ENCODE measurements at places on chromosomes 12 and 14.

DNA sequence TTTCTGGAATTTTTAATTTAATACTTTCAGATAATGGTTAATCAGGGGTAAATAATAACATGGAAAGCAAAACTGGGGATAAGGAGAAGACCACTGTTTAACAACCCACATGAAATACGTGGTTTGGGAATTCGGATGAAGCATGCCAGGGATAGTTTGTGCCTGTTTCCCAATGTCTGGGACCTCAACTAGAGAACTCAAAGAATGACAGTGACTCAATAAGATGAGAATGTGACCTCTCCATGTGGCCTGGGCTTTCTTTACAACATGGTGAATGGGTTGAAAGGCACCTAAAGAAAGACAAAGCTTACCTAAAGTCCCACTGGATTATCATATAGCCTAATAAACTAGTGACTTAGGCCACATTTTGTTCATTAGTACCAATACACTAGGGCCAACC lies 460.3 kb upstream of the LRFN5 start:
- H3K4me3 ChIP-seq, result no peak overlapping the region
- H3K4me1 ChIP-seq, result no peaks in the 10 kb centered on the region
- peak; percentile 88 for DNase-seq
- no peaks in the 10 kb centered on the region for H3K36me3 ChIP-seq
- no peak overlapping the region for H3K27ac ChIP-seq

DNA sequence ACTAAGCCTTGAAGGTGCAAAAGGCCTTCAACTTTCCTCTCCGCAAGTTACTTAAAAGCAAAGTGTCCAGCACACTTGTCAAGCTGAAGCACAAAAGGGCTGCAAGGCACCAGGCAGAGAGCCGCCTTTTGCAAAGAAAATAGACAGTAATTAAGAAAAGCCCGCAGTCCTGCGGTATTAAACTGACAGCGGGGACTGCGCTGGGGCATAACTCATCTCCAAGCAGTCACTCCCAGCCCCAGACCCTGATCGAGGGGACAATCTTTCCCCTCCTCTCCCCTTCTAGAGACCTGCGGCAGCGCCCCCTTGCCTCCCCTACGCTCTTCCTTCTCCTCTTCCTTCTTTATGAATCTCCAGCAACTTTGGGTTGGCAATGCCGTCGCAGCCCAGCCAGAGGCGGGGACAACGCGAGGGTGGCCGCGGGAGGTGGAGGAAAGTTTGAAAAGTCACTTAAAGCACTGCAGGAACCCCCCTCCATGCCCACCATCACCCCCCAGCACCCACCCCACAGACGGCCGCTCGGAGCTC lies 200.9 kb upstream of the CAND1 start:
- H3K4me1 ChIP-seq, result peaks cover 11% of the 10 kb centered on the region
- no peaks in the 10 kb centered on the region for H3K36me3 ChIP-seq
- H3K27me3 ChIP-seq, result no peaks in the 10 kb centered on the region
- peak overlapping the region; percentile 87 for H3K4me3 ChIP-seq

- peaks cover 11% of the 10 kb centered on the region for H3K4me1 ChIP-seq
- DNase-seq, result no peak
- H3K4me3 ChIP-seq, result no peak overlapping the region
- no peaks in the 10 kb centered on the region for H3K36me3 ChIP-seq
- no peak overlapping the region for H3K27ac ChIP-seq
These were observed 1.6 kb downstream of the ACVR1B start for GRCh38 chr12:51953089-51953488.

DNA sequence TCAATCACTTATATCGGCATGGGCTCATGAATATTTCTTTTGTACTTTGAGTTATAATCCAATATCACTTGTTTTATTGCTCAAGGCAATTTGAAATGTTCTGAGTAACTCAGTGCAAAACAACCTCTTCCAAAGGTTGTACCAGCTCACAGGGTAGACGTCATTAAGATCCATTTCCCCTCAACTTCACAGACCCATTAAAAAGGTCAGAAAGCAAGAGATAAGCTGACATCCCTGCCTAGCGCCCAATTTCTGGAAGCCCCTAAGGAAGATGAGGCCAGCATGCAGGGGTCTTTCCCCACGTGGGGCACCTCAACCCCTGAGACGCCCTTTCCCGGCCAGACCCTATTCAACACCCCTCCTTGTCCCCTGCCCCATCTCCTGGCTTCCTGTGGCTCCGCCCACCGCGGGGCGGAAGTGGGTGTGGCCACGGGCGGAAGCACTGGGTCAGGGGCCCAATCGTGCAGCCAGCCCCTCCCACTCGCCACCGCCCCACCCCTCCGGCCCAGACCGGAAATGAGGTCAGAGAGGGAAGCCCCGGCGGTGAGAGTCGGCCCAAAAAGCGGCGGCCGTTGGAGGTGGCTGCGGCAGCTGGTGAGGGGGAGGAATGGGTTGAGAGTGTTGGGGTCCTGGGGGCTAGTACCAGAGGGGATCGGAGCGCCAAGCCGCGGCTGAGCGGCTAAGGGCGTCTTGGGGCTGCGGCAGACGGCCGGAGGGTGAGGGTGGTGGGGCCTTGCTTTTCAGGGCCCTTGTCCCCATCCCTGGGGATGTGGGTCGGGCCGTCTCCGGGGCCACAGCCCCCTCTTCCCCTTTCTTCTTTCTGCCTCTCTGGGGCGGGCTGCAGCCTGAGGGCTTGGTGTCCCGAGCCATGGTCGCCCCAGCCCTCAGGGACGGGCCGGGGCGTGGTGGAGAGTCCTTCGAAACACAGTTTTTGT lies at the start of gene GPATCH2L:
Gene GPATCH2L (plus strand): TSS at position 525 of the 935 bp plus-strand sequence. CDS start 2,442 bp downstream, outside the sequence.
- peak; percentile 85 for DNase-seq
- peaks cover 2% of the 10 kb centered on the region for H3K27me3 ChIP-seq
- peak within 1 kb of the TSS; percentile 46 for H3K27ac ChIP-seq
- H3K4me3 ChIP-seq, result peak within 1 kb of the TSS; percentile 98
- peaks cover 6% of the 10 kb centered on the region for H3K36me3 ChIP-seq

DNA sequence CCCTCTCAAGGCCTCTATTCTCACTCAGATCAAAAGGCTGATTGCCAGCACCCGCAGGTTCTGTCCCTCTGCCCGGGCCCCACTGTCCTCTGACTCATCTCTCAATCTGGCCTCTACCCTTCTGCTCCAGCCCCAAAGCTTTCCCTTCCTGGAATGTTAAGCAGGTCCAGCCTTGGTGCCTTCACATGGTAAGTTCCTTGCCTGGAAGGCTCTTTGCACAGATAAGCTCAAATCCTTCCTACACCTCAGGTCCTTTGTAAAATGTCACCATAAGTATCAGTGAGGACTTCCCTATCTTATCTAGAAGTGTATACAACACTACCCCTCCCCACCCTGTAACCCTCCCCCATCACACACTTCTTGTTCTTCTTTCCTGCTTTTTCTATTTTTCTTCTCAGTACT lies 22.2 kb downstream of the LPCAT3 start:
- H3K27me3 ChIP-seq, result no peaks in the 10 kb centered on the region
- H3K36me3 ChIP-seq, result peaks cover 3% of the 10 kb centered on the region
- no peak overlapping the region for H3K27ac ChIP-seq
- H3K4me3 ChIP-seq, result no peak overlapping the region

DNA sequence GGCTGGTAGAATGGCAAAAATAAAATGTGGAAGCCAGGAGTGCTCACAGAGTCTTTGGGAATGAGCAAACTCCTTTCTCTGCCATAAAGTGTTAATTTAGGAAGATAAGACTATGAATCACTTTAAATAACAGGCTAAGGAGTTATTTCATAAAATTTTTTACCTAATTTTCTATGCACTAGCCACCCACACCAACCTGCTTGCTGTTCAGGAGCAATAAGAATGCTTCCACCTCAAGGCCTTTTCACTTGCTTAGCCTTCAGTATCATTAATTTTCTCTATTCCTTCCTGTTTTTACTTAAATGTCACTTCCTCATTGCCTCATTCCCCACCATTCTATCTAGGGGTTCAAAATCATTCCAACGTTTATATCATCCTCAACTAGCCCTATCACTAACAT lies 326.8 kb downstream of the CCER1 start:
- DNase-seq, result no peak
- H3K27ac ChIP-seq, result no peak overlapping the region
- no peaks in the 10 kb centered on the region for H3K27me3 ChIP-seq
- no peaks in the 10 kb centered on the region for H3K4me1 ChIP-seq

DNA sequence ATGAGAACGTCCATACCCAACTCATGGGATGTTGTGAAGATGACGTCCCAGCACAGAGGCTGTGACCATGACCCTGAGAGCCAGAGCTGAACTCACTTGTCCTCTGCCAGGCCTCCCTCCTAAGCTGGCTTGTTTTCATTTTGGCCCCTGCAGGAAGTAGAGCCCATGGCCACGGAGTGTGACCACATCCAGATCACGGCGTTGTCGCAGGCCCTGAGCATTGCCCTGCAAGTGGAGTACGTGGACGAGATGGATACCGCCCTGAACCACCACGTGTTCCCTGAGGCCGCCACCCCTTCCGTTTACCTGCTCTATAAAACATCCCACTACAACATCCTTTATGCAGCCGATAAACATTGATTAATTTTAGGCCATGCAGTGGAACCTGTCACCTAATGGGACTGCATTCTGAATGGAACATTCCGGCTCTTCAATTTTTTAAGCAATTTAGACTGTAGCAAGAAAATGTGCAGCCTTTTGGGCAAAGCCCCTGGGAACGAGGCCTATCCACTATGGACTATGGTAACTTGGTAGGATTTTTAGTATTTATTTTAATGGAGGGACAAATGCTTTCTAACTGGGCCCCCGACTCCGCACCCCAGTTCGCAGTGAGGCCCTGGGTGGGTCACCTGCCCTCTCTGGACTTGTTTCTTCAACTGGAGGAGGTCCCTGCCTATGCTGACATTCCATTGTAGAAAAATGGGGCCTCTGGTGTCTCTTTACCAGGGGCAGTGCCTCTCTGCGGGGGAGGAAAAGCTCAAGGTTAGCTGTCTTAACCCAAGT lies 19.6 kb downstream of the OTUB2 start:
- DNase-seq, result no peak
- no peaks in the 10 kb centered on the region for H3K27me3 ChIP-seq
- peaks cover 48% of the 10 kb centered on the region for H3K36me3 ChIP-seq
- H3K27ac ChIP-seq, result no peak overlapping the region
- H3K4me1 ChIP-seq, result no peaks in the 10 kb centered on the region
- no peak overlapping the region for H3K4me3 ChIP-seq

GRCh38 chr12:127964717-127965116 lies 302.3 kb upstream of the TMEM132C start:
- no peaks in the 10 kb centered on the region for H3K27me3 ChIP-seq
- no peaks in the 10 kb centered on the region for H3K4me1 ChIP-seq
- H3K27ac ChIP-seq, result no peak overlapping the region
- DNase-seq, result no peak

- H3K27ac ChIP-seq, result no peak overlapping the region
- H3K4me1 ChIP-seq, result no peaks in the 10 kb centered on the region
- no peak for DNase-seq
- no peak overlapping the region for H3K4me3 ChIP-seq
- H3K27me3 ChIP-seq, result no peaks in the 10 kb centered on the region
- no peaks in the 10 kb centered on the region for H3K36me3 ChIP-seq
These were observed 53.9 kb downstream of the WNK1 start for GRCh38 chr12:806200-806791.

DNA sequence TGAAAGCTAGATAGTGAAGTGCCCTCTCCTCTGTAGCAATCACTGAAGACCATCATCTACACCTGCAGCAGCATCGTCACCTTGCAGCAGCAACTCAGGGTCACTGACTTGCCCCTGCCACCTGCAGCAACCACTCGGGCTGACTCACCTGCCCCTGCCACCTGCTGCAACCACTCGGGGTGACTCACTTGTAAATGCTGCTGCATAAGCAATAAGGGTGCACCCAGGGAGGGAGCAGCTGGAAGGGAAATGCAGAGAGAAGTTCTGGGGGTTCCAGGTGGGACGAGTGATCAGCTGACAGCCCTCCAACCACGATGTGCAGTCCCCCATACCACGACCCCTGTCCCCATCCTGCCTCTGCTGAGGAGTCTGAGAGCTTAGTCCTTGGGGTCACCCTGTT lies 357.1 kb upstream of the SFSWAP start:
- no peak overlapping the region for H3K4me3 ChIP-seq
- H3K4me1 ChIP-seq, result no peaks in the 10 kb centered on the region
- H3K27ac ChIP-seq, result no peak overlapping the region
- H3K27me3 ChIP-seq, result no peaks in the 10 kb centered on the region
- no peaks in the 10 kb centered on the region for H3K36me3 ChIP-seq

DNA sequence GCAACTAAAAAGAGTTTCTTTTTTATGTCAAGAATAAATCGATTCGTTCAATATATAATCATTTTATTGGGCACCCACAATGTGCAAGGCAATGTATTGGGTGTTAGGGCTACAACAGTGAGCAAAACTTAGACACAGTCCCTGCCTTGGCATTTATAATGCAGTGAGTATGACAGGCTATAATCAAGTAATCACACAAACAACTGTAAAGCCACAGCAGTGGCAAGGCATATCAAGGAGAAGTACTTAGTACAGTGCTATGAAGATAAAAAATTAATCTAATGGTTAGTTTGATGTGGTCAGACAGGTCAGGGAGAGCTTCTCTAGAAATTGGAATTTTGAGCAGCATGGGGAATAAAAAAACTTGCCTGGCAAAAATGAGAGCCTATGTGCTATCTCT lies 39.5 kb upstream of the OTOGL start:
- no peaks in the 10 kb centered on the region for H3K27me3 ChIP-seq
- no peak for DNase-seq
- H3K4me3 ChIP-seq, result no peak overlapping the region
- H3K4me1 ChIP-seq, result no peaks in the 10 kb centered on the region
- no peak overlapping the region for H3K27ac ChIP-seq
